Sigmoid colon (tissue), 7 donors: ENCODE measurements at places on chromosomes 11 and 22. TPM values are rescaled to one million over a fixed set of nuclear protein-coding genes. Genes with fewer than 3 reads are reported as not detected.

- peaks cover 28% of the 10 kb centered on the region for H3K27me3 ChIP-seq
- H3K27ac ChIP-seq = peak overlapping the region; percentile 90
- H3K36me3 ChIP-seq = peaks cover 2% of the 10 kb centered on the region
- peak overlapping the region; percentile 78 for H3K4me3 ChIP-seq
- no peaks in the 10 kb centered on the region for H3K4me1 ChIP-seq
These were observed 796 bp upstream of the YIF1A start for GRCh38 chr11:66289548-66290329.

- no peaks in the 10 kb centered on the region for H3K36me3 ChIP-seq
- no peaks in the 10 kb centered on the region for H3K4me1 ChIP-seq
- H3K27ac ChIP-seq = peak overlapping the region; percentile 80
- DNase-seq = no peak
- no peaks in the 10 kb centered on the region for H3K27me3 ChIP-seq
- no peak overlapping the region for H3K4me3 ChIP-seq
These were observed 53.5 kb downstream of the TEAD1 start for GRCh38 chr11:12727563-12728211.

GRCh38 chr11:133977067-133977677 lies 20.4 kb upstream of the IGSF9B start:
- H3K27me3 ChIP-seq = peaks cover 4% of the 10 kb centered on the region
- no peaks in the 10 kb centered on the region for H3K4me1 ChIP-seq
- DNase-seq = no peak
- H3K27ac ChIP-seq = no peak overlapping the region
- H3K4me3 ChIP-seq = no peak overlapping the region

DNA sequence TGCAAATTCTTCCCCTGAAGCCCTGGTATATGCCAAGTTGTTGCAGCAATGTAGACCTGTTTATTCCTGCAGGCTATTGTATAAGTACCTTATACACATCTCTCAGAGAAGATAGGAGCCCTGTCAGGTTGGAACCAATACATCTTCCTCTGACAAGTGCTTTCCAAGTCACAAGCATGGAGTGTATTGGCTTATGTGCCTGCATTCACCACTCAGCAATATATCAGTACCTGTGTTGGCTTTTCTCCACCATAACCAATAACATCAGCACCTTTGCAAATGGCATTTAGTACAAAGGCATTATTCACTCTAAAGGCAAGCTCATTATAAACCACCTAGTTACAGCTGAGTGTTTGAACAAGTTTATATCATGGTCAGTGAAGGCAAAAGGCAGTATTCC lies 611.7 kb upstream of the CNTN5 start:
- H3K27ac ChIP-seq = no peak overlapping the region
- H3K4me3 ChIP-seq = no peak overlapping the region
- H3K27me3 ChIP-seq = no peaks in the 10 kb centered on the region

Gene SELENOM
- 1,430 TPM for total RNA-seq

DNA sequence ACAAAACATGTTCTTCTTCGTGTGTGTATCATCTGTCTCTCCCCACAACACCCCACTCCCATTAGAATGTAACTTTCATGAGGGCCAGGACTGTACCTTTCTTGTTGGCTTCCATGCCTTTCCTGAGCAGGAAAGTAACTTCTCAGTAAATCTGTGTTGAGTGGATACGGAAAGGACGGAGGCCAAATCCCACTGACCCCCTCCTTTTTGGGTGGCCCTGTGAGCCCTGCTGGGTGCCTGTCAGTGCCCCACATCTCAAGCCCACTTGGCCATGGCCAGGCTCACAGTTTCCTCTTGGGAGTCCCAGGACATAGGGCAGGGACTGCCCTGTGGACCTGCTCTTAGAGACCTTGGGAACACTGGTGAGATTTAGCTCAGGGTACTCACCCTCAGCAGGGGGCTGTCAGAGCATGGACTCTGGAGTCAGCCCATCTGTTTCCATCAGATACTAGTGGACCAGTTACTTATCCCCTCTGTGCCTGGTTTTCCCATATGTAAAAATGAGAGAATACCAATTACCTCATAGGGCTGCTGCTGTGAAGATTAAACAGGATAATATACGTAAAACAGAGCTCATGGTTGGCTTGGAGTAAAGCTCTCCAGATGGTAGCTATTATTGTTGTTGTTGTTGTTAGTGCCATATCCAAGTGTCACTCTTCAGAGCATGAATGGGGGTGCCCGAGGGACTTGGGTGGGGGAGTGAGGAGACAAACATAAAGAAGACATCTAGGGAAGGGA lies 1.0 kb upstream of the C11orf96 start:
- peaks cover 27% of the 10 kb centered on the region for H3K27me3 ChIP-seq
- no peaks in the 10 kb centered on the region for H3K4me1 ChIP-seq
- no peaks in the 10 kb centered on the region for H3K36me3 ChIP-seq
- H3K4me3 ChIP-seq = peak overlapping the region; percentile 69
- peak overlapping the region; percentile 85 for H3K27ac ChIP-seq

DNA sequence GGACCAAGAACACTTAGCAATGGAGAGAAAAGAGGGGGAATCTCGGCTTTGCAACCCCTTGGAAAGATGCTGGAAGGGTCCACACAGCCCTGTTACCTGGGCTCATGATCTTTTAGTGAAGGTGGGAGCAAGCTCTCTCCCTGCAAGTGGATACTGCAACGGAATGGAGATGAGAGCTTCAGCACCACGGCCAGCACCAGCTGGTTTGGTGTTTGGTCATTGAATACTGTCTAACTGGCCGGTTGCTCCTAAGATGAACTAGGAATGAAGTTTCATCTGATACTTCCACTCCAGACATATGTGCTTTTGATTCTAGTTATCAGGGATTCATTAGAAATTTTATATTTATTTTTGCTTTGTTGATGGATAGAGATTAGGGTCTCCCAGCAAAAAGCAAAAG lies 16.3 kb downstream of the HTR3A start:
- no peak overlapping the region for H3K4me3 ChIP-seq
- no peak overlapping the region for H3K27ac ChIP-seq
- no peaks in the 10 kb centered on the region for H3K4me1 ChIP-seq

Gene RAB39A
- total RNA-seq = 1.1 TPM

Gene FIBIN
- 36.1 TPM for total RNA-seq

Gene GSTT2B
- 4.2 TPM for total RNA-seq

Gene BAIAP2L2
- 0.16 TPM for total RNA-seq

DNA sequence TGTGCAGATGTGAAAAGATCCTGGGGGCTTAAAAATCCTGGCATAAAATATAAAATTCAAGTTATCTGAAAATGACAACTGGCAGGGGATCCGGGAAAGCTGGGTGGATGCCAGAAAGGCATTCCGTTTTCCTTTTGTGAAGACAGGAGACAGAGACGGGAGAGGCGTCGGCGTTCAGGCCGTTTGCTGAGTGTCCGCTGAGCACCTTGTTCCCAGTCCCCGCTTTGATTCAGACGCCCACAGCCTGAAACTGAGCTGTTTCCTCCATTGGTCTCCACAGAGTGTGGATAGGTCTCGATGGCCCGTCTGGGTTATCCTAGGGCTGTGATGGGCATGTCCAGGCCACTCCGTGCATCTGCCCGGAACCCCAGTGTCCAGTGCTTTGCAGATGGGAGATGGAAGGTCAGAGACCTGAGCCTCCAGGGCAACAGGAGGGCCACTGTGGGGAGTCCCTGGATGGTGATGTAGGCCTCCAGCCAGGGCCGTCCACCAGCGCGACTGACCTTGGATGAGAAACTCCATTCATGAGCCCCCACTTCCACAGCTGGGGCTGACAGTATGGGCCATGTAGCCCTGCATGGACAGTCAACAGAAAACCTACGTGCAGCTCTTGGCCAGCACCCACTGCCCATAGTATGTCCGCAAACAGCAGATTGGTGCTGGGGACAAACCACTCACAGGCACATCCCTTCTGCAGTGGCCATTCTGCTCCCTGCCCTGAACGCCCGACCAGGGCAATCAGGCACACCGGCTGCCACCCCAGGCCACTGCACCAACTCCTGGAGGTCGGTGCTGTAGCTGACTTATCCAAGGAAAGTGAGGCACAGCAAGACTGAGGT lies 11.6 kb downstream of the MRGPRF start:
- H3K27me3 ChIP-seq = no peaks in the 10 kb centered on the region
- H3K36me3 ChIP-seq = peaks cover 19% of the 10 kb centered on the region
- DNase-seq = peak; percentile 83
- H3K27ac ChIP-seq = peak overlapping the region; percentile 98

Gene TNKS1BP1
- total RNA-seq = 32.6 TPM

GRCh38 chr22:30605449-30606110 lies 1.4 kb upstream of the TCN2 start:
- peaks cover 50% of the 10 kb centered on the region for H3K4me1 ChIP-seq
- H3K27ac ChIP-seq = peak overlapping the region; percentile 80
- no peak for DNase-seq
- peak overlapping the region; percentile 65 for H3K4me3 ChIP-seq

DNA sequence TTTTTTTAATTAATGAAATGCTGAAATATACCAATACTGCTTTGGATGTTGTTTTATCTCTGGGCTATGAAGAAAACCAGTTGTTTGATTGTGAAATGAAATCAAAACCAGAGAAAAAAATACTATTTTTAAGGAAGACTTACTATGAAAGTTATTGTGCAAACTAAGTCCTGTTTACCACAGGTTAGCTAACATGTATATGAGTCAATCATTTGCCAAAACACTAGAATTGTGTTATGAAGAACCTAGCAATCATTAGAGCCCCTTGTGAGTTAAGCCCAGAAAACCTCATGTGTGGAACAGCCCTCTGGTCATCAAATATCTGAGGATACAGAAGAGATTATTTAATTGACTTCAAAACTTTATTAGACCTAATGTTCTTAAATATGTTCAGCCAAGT lies 83.7 kb downstream of the FAT3 start:
- no peak overlapping the region for H3K4me3 ChIP-seq
- no peaks in the 10 kb centered on the region for H3K27me3 ChIP-seq
- no peak overlapping the region for H3K27ac ChIP-seq
- H3K4me1 ChIP-seq = no peaks in the 10 kb centered on the region
- no peak for DNase-seq

GRCh38 chr11:114064216-114064615 lies 4.7 kb downstream of the ZBTB16 start:
- H3K36me3 ChIP-seq = peaks cover 62% of the 10 kb centered on the region
- DNase-seq = peak; percentile 72
- peaks cover 77% of the 10 kb centered on the region for H3K4me1 ChIP-seq
- H3K27me3 ChIP-seq = no peaks in the 10 kb centered on the region
- peak overlapping the region; percentile 97 for H3K27ac ChIP-seq

Gene HBE1
- total RNA-seq = not detected

- no peak for DNase-seq
- H3K36me3 ChIP-seq = no peaks in the 10 kb centered on the region
- H3K27me3 ChIP-seq = no peaks in the 10 kb centered on the region
- no peak overlapping the region for H3K27ac ChIP-seq
These were observed 11.4 kb upstream of the APOL3 start for GRCh38 chr22:36171941-36172340.

GRCh38 chr11:30513087-30513486 lies 73.1 kb downstream of the MPPED2 start:
- H3K4me3 ChIP-seq = no peak overlapping the region
- no peaks in the 10 kb centered on the region for H3K36me3 ChIP-seq
- no peak for DNase-seq
- H3K27ac ChIP-seq = no peak overlapping the region

DNA sequence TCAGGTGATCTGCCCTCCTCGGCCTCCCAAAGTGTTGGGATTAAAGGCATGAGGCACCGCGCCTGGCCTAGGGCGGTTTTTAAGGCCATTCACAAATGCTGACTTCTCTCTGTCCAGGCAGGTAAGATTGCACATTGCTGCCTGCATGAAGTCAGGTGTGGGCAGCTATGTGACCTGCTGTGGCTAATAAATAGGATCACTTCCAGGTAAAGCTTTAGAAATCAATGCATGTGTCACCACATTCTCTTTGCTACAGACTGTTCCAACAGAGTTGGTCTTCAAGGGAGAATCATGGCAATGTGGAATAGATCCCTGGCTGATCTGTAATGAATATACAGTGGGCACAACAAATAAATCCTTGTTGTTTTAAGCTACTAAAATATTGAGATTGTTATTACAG lies 260.3 kb upstream of the PITPNB start:
- H3K27ac ChIP-seq = no peak overlapping the region
- H3K36me3 ChIP-seq = no peaks in the 10 kb centered on the region
- no peak for DNase-seq
- H3K27me3 ChIP-seq = no peaks in the 10 kb centered on the region

DNA sequence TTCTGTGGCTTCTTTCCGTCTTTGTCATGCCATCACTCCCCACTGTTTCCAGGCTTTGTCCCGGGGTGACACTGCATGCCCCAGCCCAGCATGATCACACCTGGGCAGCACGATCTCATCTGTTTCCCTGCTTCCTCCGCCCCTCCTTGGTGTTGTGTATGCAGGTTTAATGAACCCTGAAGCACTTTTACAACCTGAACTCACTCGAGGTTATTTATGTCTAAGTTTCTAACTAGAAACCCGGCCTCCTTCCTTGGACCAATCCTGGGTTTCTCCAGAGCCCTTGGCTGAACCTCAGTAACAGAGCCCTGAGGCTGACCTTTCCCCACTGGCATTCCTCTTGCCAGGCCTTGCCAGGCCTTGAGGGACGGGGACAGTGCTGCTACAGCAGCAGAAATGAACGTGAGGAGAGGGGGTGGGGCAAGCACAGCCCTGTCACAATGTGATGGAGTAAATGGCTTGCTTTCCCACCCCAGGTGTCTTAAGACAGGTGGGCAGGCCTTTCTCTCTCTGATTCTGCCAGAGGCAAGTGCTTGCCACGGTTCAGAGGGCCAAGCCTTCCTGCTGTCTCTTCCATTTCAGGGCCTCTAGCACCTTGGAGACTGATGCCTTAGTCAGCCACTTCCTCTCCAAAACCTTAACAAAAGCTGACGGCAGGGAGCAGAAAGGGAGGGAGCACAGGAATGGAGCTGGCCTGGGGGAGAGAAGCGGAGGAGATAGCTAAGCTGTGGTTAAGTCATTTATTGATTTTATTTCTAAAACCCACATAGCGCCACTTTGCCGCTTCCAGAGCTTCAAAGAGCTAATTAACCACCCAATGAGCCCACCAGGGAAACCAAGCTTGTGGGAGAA lies 3.1 kb upstream of the PYGM start:
- H3K4me3 ChIP-seq = no peak overlapping the region
- no peaks in the 10 kb centered on the region for H3K4me1 ChIP-seq
- no peaks in the 10 kb centered on the region for H3K27me3 ChIP-seq

Gene TTC28
- 54.6 TPM for total RNA-seq

DNA sequence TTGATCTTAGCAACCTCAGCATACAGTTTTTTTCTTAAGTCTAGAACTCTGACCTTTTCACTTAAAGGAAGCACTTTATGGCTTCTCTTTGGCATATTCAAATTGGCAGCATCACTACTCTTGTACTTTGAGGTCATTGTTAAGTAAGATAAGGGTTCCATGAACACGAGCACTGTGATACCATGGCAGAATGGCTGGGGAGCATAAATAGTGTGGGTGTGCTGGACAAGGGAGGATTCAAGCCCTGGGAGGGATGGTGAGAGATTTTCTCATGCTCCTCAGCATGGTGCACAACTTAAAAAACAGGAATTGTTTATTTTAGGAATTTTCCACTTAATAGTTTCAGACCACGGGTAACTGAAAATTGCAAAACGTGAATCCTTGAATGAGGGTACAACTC lies 111.4 kb downstream of the ATXN10 start:
- no peak overlapping the region for H3K27ac ChIP-seq
- H3K4me3 ChIP-seq = no peak overlapping the region
- H3K27me3 ChIP-seq = no peaks in the 10 kb centered on the region
- peaks cover 19% of the 10 kb centered on the region for H3K4me1 ChIP-seq
- DNase-seq = no peak
